ENCODE measurements at places on chromosomes 6 and 20. TPM values are rescaled to one million over a fixed set of nuclear protein-coding genes. Genes with fewer than 3 reads are reported as not detected.

DNA sequence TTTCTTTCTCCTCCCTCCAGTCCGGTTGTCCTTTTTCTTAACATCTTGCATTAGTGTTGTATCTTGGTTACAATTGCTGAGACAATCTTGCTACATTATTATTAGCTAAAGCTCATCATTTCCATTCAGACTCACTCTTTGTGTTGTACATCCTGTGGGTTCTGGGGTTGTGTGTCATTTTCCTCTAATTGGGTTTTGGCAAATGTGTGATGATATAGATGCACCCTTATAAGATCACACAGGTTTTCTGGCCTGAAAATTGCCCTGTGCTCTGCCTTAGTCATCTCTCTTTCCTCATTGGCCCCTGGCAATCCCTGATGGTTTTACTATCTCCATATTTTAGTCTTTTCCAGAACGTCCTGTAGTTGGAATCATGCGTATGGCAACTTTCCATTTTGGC is 60.1 kb downstream of the PPP1R14C start:
- DNase-seq, result no peak

The CCR6 gene
- total RNA-seq, result not detected

GRCh38 chr6:26554447-26554696 is 16.2 kb downstream of the HMGN4 start:
- no peak for DNase-seq

The C2 gene
- total RNA-seq, result 4.1 TPM

- DNase-seq, result no peak
These were observed 700.5 kb downstream of the COL12A1 start for GRCh38 chr6:74505391-74505790.

DNA sequence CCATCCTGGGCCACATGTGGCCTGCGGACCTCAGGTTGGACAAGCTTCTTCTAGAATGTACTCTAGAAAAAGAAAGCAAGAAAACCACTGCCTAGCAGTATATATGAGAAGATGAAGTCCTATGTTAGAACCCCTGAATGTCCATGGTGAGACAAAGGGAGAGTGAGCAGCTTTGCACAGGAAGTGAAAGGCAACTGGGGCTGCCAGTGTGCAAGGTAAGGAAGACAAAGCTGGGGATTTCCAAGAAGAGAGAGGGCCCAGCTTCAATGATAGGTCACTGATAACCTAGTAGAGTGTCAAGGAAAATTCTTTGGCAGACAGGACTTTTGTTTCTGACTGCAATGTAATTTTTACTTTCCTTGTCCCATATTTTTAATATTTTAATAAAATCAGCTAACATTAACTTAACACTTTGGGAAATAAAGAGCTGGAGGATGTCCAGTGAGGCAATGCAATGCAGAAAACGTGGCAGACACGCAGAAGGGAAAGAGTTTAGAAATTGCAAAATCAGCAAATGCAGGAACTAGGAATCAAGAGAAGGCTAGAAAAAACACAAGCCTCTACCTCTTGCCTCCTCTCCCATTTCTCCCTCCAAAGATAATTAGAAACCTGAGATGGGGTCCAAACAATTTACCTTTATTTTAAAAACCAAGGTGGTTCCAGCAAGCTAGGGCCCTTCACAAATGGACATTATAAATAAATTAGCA is 47.4 kb downstream of the CYP39A1 start:
- DNase-seq, result no peak

- DNase-seq, result no peak
These were observed 171.1 kb upstream of the SNX9 start for GRCh38 chr6:157651731-157652490.

GRCh38 chr6:156778454-156779205 is 1.5 kb downstream of the ARID1B start:
- DNase-seq, result no peak

The FAM184A gene
- total RNA-seq, result 30.4 TPM

The HLA-DQA2 gene
- total RNA-seq, result not detected

The HSPA1B gene
- 97.4 TPM for total RNA-seq

GRCh38 chr6:117481926-117482239 is 591 bp upstream of the DCBLD1 start:
- DNase-seq, result peak; percentile 7

DNA sequence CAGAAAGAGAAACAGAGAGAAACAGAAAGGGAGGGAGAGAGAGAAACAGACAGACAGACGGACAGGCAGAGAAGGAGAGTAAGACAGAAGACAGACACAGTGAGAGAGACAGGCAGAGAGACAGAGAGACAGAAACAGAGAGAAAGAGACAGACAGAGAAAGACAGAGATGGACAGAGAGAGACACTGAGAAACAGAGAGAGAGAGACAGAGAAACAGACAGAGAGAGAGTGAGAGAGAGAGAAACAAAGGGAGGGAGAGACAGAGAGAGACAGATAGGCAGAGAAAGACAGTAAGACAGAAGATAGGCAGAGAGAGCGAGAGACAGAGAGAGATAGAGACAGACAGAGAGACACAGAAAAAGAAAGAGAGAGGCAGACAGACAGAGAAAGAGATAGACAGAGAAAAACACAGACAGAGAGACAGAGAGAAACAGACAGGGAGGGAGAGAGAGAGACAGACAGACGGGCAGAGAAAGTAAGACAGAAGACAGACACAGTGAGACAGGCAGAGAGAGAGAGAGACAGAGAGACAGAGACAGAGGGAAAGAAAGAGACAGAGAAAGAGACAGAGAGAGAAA is 753.4 kb upstream of the DEFB115 start:
- no peak for DNase-seq

- DNase-seq, result no peak
These were observed 49.3 kb downstream of the PACRG start for GRCh38 chr6:162777091-162777490.

DNA sequence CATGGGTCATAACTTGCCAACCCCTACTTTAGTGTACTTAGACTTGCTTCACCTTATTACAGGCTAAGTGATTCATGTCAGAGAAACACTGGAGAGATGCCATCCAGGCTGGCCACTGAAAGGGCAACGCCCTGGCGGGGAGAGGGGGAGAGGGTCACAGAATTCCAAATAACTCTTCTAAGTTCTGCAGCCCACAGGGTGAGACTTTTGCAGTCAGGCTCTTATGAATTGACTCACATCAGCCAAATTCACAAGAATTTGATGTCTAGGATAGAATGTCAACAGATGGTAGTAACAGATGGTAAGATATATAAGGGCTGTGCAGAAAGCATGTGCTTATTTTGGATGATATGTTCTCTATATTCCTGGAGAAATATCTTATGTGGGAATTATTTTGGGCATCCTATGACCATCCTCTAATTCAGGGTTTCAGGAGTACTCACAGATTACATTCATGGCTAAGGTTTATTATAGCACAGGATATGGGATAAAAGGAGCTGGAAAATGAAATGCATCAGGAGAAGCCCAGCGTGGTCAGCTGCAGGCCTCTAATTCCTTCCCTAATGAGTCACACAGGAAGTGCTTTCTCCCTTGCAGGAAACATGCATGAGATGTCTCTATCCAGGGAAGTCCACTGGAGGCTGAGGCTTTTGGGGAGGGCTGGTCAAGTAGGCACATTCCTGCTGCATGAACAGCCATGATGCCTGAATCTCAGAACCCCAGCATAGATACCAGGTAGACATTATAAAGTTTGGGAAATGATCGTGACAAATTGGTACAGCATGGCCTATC is 58.7 kb upstream of the RIN2 start:
- DNase-seq, result no peak

The CDH26 gene
- total RNA-seq, result 1.2 TPM

DNA sequence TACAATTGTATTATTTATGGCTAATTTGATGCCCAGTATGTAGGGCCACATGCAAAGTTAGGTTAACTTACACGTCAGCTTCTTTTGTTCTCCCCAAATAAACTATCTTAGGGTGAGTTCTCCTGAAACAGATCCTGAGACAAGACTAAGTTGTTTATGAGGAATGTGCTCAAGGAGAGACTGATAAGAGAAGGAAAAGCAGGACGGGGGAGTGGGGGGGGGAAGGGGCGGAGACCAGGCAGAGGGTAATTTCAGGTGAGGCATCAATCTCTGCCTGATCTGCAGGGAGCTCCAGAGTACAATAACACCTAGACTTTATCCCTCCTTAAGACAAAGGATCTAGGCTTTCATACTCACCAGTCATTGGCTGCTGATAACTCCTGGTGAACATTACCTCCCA is 220.6 kb upstream of the BTBD3 start:
- no peak for DNase-seq

DNA sequence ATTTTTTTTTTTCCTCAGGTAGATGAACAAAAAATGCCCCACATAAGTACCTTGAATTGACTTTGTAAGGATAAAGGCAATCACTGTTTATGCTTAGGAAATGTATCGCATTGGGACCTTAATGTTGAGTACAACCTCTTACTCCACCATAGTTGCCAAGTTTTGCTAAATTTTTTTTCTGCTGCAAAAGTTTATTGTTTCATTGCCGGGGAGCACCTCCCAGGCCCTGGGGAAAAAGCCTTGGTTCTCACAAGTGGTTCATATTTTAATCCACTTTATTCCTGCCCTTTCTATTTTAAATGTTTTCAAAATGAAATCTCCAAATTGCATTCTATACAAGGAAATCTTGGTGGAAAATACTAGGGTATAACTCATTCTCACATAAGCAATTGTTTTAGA is 52.3 kb upstream of the UTRN start:
- DNase-seq, result no peak

DNA sequence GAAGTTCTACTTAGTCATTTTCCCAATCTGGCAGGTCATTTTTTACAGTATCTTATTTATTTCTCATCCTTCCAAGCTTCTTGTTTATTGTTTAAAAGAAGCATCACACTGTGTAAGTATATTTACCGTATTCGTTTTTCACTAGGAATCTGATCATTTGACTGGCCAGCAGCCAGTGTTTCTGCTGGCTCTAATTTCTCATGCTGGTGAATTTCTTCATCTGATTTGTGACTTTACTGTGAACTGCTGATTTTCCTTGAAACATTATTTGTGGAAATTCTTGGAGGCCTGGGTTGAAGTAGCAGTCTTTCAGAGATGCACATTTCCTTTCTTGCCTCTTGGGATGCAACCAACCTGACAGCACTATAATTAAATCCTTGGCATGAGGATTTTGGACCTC is 65.9 kb downstream of the PREP start:
- no peak for DNase-seq

GRCh38 chr6:169398342-169399105 is 144.9 kb upstream of the THBS2 start:
- no peak for DNase-seq

The MUC22 gene
- total RNA-seq, result not detected

GRCh38 chr6:45961125-45961524 is 54.5 kb downstream of the CLIC5 start:
- DNase-seq, result no peak

The RBBP8NL gene
- total RNA-seq, result not detected

GRCh38 chr6:12331951-12332749 is 42.0 kb downstream of the EDN1 start:
- DNase-seq, result no peak

DNA sequence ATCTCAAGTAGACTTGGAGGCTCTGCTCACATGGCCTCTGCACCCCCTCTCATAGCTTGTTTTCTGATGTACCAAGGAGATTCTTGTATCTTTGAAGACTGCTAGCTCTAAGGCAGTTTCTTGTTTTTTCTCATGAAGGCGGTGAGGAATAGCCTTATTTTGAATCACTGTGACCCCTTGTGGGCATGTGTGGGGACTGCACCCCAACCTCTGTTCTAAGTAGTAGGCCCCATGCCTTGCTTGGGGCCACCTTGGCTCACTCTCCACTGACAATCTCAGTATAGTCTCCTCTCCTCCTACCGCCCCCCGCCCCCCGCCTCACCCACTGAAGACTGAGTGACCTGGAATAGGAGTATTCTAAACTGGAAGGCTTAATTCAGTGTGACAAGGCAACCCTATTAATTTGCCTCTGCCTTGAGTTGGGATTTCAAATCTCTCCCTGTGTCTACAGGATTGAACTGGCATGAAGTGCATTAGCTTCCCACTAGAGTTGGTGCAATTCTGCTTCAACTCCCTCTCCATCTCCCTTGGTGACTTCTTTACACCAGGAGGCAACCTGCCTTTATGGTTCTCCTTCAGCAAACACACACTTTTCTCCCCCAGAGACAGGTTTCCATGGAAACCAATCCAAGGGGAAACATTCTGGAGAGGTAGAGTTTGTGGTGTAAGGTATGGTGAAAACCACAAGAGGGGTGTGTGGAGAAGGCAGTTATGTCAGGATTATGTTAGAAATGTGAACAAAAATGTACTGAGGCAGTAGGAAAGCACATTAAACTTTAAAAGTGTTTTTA is 75.4 kb upstream of the ECI2 start:
- no peak for DNase-seq

The CYP39A1 gene
- total RNA-seq, result 8.5 TPM

The DLK2 gene
- total RNA-seq, result 6.2 TPM

The CRISP3 gene
- not detected for total RNA-seq

DNA sequence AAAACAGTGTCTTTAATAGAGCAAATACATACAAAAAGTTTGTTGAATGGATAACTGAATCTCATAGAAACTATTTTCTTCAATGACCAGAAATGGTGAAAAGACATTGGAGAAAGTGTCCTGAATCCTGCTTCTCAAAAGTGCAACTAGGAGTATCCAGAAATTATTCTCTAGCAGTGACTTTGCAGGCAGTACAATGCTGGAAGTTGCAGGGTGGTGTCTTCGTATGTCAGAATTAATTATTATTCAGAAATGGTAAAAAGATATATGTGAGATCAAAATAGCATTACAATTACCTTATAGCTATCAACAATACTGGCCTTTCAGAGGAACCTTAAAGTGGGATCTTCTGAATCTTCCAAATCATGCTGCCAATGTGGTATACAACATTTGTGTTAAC is 10.0 kb downstream of the FRK start:
- no peak for DNase-seq

GRCh38 chr6:131036143-131036542 is 26.9 kb downstream of the EPB41L2 start:
- no peak for DNase-seq

DNA sequence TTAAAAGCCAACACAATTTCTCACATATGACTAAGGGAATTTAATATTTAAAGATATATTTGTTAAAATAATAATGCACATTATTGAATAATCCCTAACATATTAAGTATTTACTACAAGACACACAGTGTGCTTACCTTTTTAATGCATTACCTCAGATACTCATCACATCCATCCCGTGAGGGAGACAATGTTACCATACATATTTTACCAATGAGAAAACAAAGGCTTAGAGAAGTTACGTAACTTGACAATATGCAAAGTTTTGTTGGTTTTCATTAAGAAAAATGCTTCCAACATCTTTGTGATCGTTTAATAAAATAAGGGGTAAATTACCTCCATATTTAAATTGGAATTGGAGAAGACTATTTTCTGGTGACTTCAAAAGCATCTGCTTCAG is 4.3 kb downstream of the IFNGR1 start:
- no peak for DNase-seq

The COX4I2 gene
- total RNA-seq, result not detected

DNA sequence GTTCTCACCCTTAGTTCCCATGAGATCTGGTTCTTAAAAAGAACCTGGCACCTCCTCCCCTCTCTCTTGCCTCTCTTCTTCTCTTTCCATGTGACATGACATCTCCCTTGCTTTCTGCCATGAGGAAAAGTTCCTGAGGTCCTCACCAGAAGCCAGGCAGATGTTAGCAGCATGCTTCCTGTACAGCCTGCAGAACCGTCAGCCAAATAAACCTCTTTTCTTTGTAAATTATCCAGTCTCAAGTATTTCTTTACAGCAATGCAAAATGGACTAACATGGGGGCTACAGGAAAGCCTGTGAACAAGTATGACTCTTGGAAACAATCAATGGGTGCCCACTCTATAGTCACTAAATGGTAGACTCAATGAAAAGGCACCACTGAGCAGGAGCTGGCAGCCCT is 34.5 kb downstream of the ADTRP start:
- DNase-seq, result no peak

Data from cerebellum (tissue), 4 donors.